Transverse colon (tissue), 4 donors: ENCODE measurements at places on chromosomes 4 and X. TPM values are rescaled to one million over a fixed set of nuclear protein-coding genes. Genes with fewer than 3 reads are reported as not detected.

- H3K4me3 ChIP-seq, result no peak overlapping the region
- no peak overlapping the region for H3K27ac ChIP-seq
- no peaks in the 10 kb centered on the region for H3K36me3 ChIP-seq
- H3K4me1 ChIP-seq, result no peaks in the 10 kb centered on the region
- no peak for DNase-seq
- H3K27me3 ChIP-seq, result no peaks in the 10 kb centered on the region
These were observed 47.7 kb downstream of the KLF8 start for GRCh38 chrX:56279863-56280262.

GRCh38 chrX:18677161-18677869, 5.4 kb upstream of the RS1 start:
- H3K4me3 ChIP-seq, result no peak overlapping the region
- peak; percentile 13 for DNase-seq
- H3K36me3 ChIP-seq, result no peaks in the 10 kb centered on the region
- no peaks in the 10 kb centered on the region for H3K4me1 ChIP-seq

RPS6KA6 gene
- total RNA-seq, result 2.2 TPM

PNMA6A gene
- not detected for total RNA-seq

IL13RA1 gene
- 78.0 TPM for total RNA-seq

DNA sequence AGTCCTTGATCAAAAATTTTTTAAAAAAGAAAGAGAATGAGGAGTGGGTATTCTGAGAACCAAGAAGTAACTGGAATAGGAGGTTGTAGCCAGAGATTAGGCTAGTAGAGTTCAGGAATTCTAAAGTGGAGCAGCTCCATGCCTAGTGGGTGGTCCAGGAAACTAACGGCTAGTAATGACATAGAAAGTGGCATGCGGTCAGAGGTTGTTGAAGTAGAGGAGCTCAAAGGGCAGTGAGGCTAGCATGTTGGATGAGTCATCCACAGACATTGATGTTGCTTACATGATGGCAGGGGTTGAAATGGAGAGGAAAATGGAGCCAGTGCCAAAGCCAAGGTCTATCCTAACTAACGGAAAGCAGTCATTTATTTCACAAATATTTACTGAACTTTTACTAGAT, 42.1 kb downstream of the TEX13B start:
- no peaks in the 10 kb centered on the region for H3K4me1 ChIP-seq
- H3K27ac ChIP-seq, result no peak overlapping the region
- H3K4me3 ChIP-seq, result no peak overlapping the region
- H3K36me3 ChIP-seq, result no peaks in the 10 kb centered on the region

GRCh38 chr4:148214529-148215166, 227.6 kb downstream of the NR3C2 start:
- peaks cover 34% of the 10 kb centered on the region for H3K4me1 ChIP-seq
- no peaks in the 10 kb centered on the region for H3K36me3 ChIP-seq
- no peak overlapping the region for H3K4me3 ChIP-seq
- H3K27ac ChIP-seq, result peak overlapping the region; percentile 30
- no peak for DNase-seq

GRCh38 chrX:31440546-31440945, 368.7 kb upstream of the FTHL17 start:
- no peaks in the 10 kb centered on the region for H3K4me1 ChIP-seq
- no peak overlapping the region for H3K27ac ChIP-seq
- no peaks in the 10 kb centered on the region for H3K27me3 ChIP-seq
- DNase-seq, result no peak
- H3K36me3 ChIP-seq, result no peaks in the 10 kb centered on the region

HSFX2 gene
- total RNA-seq, result not detected

DNA sequence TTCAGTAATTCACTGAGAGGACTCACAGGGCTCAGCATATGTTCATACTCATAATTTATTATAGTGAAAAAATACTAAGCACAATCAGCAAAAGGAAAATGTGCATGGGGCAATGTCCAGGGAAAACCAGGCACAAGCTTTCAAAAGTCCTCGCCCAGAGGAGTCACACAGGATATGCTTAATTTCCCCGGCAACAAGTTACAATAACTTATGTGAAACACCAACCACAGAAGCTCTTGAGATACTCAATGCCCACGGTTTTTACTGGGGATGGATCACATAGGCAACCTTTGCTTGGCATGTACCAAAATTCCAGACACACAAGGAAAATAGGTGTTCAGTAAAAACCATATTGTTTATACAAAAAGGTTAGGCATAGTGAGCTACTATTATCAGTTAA, 38.5 kb upstream of the STPG2 start:
- no peak for DNase-seq
- H3K27ac ChIP-seq, result no peak overlapping the region
- no peak overlapping the region for H3K4me3 ChIP-seq
- no peaks in the 10 kb centered on the region for H3K27me3 ChIP-seq
- H3K4me1 ChIP-seq, result no peaks in the 10 kb centered on the region
- H3K36me3 ChIP-seq, result no peaks in the 10 kb centered on the region
